ENCODE measurements at places on chromosomes 4 and X. TPM values are rescaled to one million over a fixed set of nuclear protein-coding genes. Genes with fewer than 3 reads are reported as not detected.

DNA sequence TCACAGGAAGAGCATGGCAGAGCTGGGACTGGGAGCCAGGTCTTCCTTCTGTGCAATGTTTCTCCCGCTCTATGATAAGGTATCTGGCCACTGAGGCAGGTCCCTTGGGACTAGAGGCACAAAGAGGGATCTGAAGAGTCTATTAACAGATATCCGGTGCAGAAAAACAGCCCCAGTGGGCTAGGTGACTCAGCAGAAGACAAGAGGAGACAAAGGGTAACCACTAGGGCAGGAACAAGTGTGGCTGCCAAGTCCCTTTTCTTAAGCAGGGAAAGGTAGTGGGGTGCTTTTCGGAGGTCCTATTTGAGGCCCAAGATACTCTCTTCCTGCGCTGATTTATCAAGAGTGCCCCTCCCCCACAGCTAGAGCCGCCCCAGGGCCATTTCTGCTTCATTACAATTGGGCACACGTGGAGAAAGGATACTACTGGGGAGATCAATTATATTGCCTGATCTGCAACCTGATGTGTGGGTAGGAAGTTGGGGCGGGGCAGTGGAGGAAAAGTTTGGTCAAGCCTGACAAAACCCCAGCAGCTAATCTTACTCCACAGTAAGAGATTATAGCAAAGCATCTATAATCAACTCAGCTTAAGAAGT is at the start of gene DGAT2L6:
TSS of gene DGAT2L6 (plus strand) at position 546 of the 596 bp plus-strand sequence. CDS start 100 bp downstream, outside the sequence.
- no peak within 1 kb of the TSS for H3K27ac ChIP-seq
- no peak within 1 kb of the TSS for H3K4me3 ChIP-seq

DNA sequence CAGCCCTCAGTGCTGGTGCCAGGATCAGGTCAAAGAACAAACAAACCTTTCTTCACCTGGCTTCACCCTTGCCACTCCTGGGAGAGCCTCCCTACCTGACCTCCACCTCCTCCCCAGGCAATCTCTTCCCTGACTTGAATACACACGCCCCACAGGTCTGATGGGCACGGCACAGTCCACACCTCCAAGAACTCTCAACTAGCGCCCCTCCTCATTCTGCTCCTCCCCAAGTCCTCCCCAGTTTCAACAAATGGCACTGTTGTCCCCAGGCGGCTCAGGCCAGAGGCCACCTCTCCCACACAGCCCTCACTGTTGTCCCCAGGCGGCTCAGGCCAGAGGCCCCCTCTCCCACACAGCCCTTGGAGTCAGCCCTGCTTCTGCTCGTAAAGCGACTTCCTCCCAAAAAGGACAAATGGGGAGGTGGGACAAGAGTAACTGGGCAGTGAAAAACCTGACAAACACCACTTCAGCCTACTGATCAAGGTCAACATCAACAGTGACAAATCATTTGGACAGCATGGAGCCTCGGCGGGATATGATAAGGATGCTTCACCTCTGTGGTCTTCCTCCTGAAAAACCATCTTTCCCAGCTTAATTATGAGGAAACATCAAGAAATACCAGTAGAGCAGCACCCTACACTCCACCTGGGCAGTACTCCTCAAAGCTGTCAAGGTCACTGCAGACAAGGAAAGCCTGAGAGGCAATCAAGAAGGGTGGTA is 2.9 kb downstream of the LETM1 start:
- DNase-seq = no peak
- H3K4me1 ChIP-seq = peaks cover 55% of the 10 kb centered on the region
- H3K27me3 ChIP-seq = no peaks in the 10 kb centered on the region
- no peak overlapping the region for H3K4me3 ChIP-seq

- no peaks in the 10 kb centered on the region for H3K27me3 ChIP-seq
- H3K4me3 ChIP-seq = no peak overlapping the region
- no peak overlapping the region for H3K27ac ChIP-seq
- H3K36me3 ChIP-seq = no peaks in the 10 kb centered on the region
- no peak for DNase-seq
- no peaks in the 10 kb centered on the region for H3K4me1 ChIP-seq
These were observed 161.6 kb downstream of the IL15 start for GRCh38 chr4:141797966-141798365.

- no peak for DNase-seq
- peak overlapping the region; percentile 70 for H3K27ac ChIP-seq
- H3K36me3 ChIP-seq = no peaks in the 10 kb centered on the region
These were observed 46.8 kb upstream of the FAM9C start for GRCh38 chrX:13091111-13091765.

- DNase-seq = no peak
- no peaks in the 10 kb centered on the region for H3K4me1 ChIP-seq
- no peaks in the 10 kb centered on the region for H3K27me3 ChIP-seq
- no peak overlapping the region for H3K27ac ChIP-seq
- no peaks in the 10 kb centered on the region for H3K36me3 ChIP-seq
- no peak overlapping the region for H3K4me3 ChIP-seq
These were observed 62.5 kb upstream of the GPR174 start for GRCh38 chrX:79081895-79082512.

GRCh38 chrX:13898603-13899002 is 81.7 kb upstream of the GPM6B start:
- H3K4me1 ChIP-seq = no peaks in the 10 kb centered on the region
- no peak overlapping the region for H3K4me3 ChIP-seq
- DNase-seq = no peak
- no peaks in the 10 kb centered on the region for H3K36me3 ChIP-seq

SUPT20HL2 gene
- total RNA-seq = not detected

GLRA3 gene
- not detected for total RNA-seq

FGFBP2 gene
- 52.0 TPM for total RNA-seq

Data from suprapubic skin (tissue), 4 donors.